ENCODE measurements at places on chromosomes 5 and 9. TPM values are rescaled to one million over a fixed set of nuclear protein-coding genes. Genes with fewer than 3 reads are reported as not detected.

SPATA31D4 gene
- not detected for total RNA-seq

TNC gene
- total RNA-seq = 194 TPM

HCN1 gene
- total RNA-seq = 0.19 TPM

FCN2 gene
- not detected for total RNA-seq

PPP1R2B gene
- not detected for total RNA-seq
